ENCODE measurements at places on chromosomes 12 and 14. TPM values are rescaled to one million over a fixed set of nuclear protein-coding genes. Genes with fewer than 3 reads are reported as not detected.

MAP4K5 gene
- total RNA-seq: 71.0 TPM

FGF6 gene
- total RNA-seq: not detected

ETFBKMT gene
- total RNA-seq: 4.1 TPM

ATXN7L3B gene
- 21.0 TPM for total RNA-seq

UBE2N gene
- 26.5 TPM for total RNA-seq

PKP2 gene
- 7.3 TPM for total RNA-seq

SLCO1A2 gene
- not detected for total RNA-seq

RHOJ gene
- total RNA-seq: 6.6 TPM

SALL2 gene
- 8.8 TPM for total RNA-seq

OR4E2 gene
- total RNA-seq: not detected

SMIM41 gene
- total RNA-seq: not detected

B4GALNT1 gene
- 0.29 TPM for total RNA-seq

RNASE3 gene
- total RNA-seq: not detected

AQP6 gene
- total RNA-seq: 0.37 TPM

KRT72 gene
- total RNA-seq: not detected

PRB2 gene
- not detected for total RNA-seq

TNS2 gene
- 97.3 TPM for total RNA-seq

INHBC gene
- total RNA-seq: not detected

LYZ gene
- not detected for total RNA-seq

PZP gene
- total RNA-seq: not detected

METTL25 gene
- total RNA-seq: 10.5 TPM

RERG gene
- total RNA-seq: 5.1 TPM

MAP1LC3B2 gene
- total RNA-seq: 0.24 TPM

LBHD2 gene
- not detected for total RNA-seq

LACRT gene
- total RNA-seq: not detected

OTOGL gene
- 0.15 TPM for total RNA-seq

USP15 gene
- 12.6 TPM for total RNA-seq

PPFIBP1 gene
- 72.3 TPM for total RNA-seq

KLRF1 gene
- not detected for total RNA-seq

CDH24 gene
- total RNA-seq: 3.2 TPM

OASL gene
- 0.37 TPM for total RNA-seq

MYRFL gene
- not detected for total RNA-seq

ANG gene
- 37.8 TPM for total RNA-seq

ACSS3 gene
- 10.2 TPM for total RNA-seq

SERPINA1 gene
- total RNA-seq: not detected

NCAPD2 gene
- total RNA-seq: 85.5 TPM

IL31 gene
- not detected for total RNA-seq

NFE2 gene
- total RNA-seq: not detected

TSPAN9 gene
- total RNA-seq: 22.4 TPM

SLC2A14 gene
- total RNA-seq: not detected

CAPZA3 gene
- not detected for total RNA-seq

HCAR1 gene
- total RNA-seq: 1.6 TPM

COCH gene
- total RNA-seq: 0.20 TPM

KRT77 gene
- not detected for total RNA-seq

GPR65 gene
- total RNA-seq: 0.10 TPM

TAS2R30 gene
- total RNA-seq: 0.59 TPM

WNT1 gene
- not detected for total RNA-seq

VRTN gene
- total RNA-seq: not detected

STAC3 gene
- 0.20 TPM for total RNA-seq

BATF gene
- total RNA-seq: 0.88 TPM

CNTN1 gene
- total RNA-seq: not detected

Data from cardiac ventricle fibroblast (primary cell).